Activated CD4-positive, alpha-beta T cell treated with anti-CD3 and anti-CD28 coated beads, Interleukin-2, amount 50 U/mL, for 24 hours (primary cell): ENCODE measurements at places on chromosomes 2 and 18.

DNA sequence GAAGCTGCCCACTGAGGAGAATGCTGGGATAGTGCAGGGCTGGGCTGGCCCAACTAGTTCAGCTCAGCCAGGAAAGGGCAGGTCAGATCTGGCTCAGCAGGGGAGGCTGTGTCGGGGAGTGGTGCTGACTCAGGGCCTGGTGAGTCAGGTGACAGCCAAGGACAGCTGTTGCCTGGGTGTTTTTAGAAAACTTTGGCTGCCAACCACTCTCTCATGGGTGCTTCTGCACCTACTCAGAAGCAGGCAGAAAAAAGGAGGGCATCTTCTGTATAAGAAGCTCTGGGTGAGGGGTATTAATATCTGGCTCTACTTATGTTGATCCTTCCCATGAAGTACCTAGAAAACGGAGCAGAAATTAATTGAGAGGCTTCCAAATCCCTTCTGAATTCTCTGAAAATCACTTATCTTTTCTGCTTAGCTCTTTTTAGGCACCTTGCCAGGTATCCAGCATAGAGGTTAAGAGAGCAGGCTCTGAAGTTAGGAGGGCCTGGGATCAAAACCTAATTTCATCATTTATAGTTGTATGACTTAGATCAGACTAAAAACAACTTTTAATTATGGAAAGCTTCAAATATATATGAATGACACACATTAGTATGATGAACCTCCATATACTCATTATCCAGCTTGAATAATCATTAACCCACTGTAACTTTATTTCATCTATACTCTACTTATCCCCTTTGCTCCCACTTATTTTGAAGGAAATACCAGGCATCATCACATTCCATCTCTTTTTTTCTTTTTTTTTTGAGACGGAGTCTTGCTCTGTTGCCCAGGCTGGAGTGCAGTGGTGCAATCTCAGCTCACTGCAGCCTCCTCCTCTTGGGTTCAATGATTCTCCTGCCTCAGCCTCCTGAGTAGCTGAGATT, 15.5 kb upstream of the RAB10 start:
- no peak for DNase-seq

DNA sequence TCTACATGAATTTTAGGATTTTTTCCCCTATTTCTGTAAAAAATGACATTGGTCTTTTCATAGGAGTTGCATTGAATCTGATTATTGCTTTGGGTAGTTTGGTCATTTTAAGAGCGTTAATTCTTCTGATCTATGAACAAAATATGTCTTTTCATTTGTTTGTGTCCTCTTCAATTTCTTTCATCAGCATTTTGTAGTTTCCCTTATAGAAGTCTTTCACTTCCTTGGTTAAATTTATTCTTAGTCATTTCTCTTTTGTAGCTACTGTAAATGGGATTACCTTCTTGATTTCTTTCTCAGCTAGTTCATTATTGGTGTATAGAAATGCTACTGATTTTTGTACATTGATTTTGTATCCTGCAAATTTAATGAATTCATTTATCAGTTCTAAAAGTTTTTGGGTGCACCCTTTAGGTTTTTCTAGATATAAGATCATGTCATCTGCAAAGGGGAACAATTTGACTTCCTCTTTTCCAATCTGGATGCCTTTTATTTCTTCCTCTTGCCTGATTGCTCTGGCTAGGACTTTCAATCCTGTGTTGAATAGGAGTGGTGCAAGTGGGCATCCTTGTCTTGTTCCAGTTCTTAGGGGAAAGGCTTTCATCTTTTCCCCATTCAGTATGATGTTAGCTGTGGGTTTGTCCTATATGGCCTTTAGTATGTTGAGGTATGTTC, 36.6 kb upstream of the AAK1 start:
- no peak for DNase-seq

DNA sequence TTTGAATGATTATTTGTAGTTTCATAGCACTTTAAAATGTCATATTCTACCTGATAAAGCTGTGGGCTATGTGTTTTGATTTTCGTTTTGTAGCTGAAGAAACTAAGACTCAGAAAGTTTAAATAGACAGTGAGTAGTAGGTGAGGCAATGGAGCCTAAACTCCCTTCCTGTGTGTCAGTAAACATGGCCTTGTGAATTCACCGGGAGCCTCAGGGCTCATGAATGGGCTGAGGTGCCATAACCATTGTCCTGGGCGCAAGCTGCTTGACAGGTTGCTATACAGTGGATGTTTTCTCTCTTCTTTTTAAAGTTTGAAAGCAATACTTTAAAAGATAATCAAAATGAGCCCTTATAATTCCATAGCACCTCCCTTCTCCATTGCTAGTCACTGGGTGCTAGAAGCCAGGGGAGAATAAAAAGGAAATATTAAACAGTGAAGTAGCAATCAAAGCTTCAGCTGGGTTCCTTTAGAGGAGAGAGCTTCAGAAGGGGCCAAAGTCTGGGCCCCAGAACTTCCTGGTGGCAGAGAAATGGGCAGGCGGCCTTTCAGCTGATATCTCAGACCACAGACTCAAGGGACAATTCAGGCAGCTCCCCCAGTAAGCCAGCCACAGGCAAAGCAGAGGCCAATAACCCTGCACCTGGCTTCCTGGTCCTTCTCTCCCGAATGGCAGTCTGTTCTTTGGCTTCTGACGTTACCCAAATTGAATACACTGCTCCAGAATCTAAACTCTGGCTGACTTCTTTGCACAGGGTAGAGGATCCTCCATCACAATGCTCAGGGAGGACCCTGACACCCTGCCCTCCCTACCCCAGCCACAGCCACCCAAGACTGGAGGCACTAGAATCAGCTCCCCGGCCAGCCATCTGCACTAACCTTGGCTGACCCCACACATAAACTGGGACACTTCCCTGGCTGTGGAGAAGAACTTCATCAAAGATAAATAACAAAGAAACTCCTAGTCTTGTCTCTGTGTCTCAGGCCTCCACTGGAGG, 51.8 kb upstream of the NPAS2 start:
- DNase-seq = no peak

DNA sequence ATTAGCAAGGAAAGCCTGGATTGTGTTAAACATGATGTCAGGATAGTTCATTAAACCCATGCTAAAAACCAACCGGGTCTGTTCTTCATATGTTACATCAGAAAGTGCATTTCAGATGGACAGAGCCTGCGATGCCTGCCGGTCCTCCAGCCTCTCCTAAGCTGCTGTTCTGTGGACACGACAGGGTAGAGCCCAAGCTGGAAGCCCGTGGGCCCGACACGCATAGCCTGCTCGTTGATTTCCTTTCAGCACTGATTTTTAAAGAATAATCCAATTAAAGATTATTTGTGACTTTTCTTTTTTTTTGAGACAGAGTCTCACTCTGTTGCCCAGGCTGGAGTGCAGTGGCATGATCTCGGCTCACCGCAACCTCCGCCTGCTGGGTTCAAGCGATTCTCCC, 797 bp downstream of the OR6B3 start:
- no peak for DNase-seq

GRCh38 chr2:64766841-64767669, 113.3 kb upstream of the SERTAD2 start:
- DNase-seq = no peak
